ENCODE measurements at places on chromosomes 2 and 18.

DNA sequence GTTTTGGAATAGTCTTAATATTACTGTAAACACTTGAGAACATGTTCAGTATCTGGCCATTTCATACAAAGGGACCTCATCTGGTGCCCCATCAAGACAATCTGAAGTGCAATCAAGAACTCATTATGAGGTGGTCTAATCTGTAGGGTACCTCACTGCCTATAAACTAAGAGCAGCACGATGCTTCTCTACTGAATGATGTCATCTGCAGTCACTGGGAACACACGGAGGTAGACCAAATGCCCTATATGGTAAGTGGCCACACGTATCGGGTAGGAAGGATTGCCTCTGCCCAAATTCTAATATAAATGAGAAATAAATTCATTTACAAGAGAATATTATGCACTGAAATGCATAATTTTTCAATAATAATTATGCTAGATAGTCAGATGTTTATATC is 90.4 kb downstream of the SLC8A1 start:
- DNase-seq = no peak

DNA sequence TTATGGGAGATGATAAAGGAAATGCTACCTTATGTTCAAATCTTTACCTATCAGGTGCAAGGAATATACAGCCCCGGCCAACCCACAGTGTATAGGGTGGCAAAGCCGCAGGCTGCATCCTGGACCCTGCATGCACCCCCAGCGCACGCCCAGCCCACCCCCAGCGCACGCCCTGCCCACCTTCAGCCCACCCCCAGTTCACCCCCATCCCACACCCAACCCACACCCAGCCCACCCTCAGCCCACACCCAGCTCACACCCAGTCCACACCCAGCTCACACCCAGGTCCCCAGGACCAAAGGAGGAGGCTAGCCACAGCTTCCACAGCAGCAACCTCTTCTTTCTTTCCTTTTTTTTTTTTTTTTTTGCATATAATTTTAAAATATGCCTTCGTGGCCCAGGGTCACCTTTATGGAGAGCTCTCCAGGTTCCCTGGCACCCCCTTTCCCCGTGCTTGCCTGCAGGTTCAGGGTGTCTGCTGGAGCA is 120.9 kb downstream of the PTGR3 start:
- no peak for DNase-seq

GRCh38 chr2:71499691-71500090 is 46.3 kb downstream of the DYSF start:
- DNase-seq = no peak

- DNase-seq = no peak
These were observed 120.5 kb upstream of the GYPC start for GRCh38 chr2:126535408-126535807.

- no peak for DNase-seq
These were observed 47.4 kb downstream of the MGAT5 start for GRCh38 chr2:134301099-134301927.

DNA sequence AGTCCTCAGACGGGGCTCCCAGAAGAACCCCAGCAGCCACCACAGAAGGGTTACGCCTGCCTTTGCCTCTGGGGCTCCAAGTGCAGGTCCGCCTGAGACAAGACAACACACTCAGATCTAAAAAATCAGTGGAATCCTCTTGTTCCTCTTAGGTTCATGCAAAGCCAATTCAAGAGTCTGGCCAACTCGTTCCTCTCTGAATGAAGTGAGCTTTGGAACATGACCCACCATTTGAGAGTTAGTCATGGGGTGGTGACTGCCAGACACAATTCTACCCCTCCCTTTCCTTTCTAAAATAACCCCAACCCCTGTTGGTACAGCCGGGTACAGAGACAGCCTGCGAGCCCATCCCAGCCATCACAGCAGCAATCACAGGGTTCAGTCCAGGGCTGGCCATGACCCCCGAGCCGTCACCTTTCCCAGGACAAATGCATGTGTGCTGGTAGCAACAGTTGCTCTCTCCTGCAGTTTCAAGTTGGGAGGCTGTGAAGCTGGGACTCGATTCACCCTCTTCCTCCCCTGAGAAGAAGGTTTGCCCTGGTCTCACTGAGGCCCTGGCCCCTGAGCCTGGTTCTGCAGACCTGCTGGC is 183.1 kb upstream of the SH3BP4 start:
- DNase-seq = no peak
